ENCODE measurements at places on chromosomes 3 and 15.

- DNase-seq = no peak
- H3K4me1 ChIP-seq = peaks cover 31% of the 10 kb centered on the region
- no peaks in the 10 kb centered on the region for H3K36me3 ChIP-seq
- H3K27me3 ChIP-seq = no peaks in the 10 kb centered on the region
- H3K4me3 ChIP-seq = no peak overlapping the region
Observed at GRCh38 chr15:64522226-64522823, 61.9 kb downstream of the ZNF609 start.

- DNase-seq = peak; percentile 68
- H3K4me3 ChIP-seq = no peak overlapping the region
- peak overlapping the region; percentile 98 for H3K27ac ChIP-seq
- no peaks in the 10 kb centered on the region for H3K36me3 ChIP-seq
- H3K4me1 ChIP-seq = peaks cover 74% of the 10 kb centered on the region
Observed at GRCh38 chr3:10194328-10195071, 29.8 kb downstream of the IRAK2 start.

GRCh38 chr15:52735231-52736089, 54.7 kb downstream of the ONECUT1 start:
- H3K27me3 ChIP-seq = no peaks in the 10 kb centered on the region
- no peak for DNase-seq
- H3K4me1 ChIP-seq = peaks cover 35% of the 10 kb centered on the region
- no peaks in the 10 kb centered on the region for H3K36me3 ChIP-seq
- H3K4me3 ChIP-seq = no peak overlapping the region

DNA sequence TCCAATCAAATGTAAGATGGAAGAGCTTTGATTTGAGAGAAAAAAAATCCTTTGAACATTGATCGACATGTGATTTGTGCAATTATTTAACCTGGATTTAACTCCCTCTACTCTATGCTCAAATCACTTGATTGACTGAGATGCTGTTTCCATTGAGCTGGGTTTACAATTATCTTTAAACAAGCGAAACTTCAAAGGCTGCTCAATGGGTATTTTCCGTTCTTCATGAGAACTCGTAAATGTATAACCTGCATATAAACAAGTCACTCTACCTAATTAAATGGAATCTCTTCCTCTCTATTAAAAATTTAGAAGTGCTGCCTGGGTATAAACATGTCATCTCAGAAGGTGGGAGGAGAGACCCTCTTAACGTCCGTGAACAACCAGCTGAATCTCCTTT, 71.9 kb downstream of the ANXA2 start:
- H3K27me3 ChIP-seq = peaks cover 5% of the 10 kb centered on the region
- H3K4me1 ChIP-seq = no peaks in the 10 kb centered on the region
- H3K36me3 ChIP-seq = no peaks in the 10 kb centered on the region
- H3K27ac ChIP-seq = no peak overlapping the region
- DNase-seq = no peak
- H3K4me3 ChIP-seq = no peak overlapping the region

DNA sequence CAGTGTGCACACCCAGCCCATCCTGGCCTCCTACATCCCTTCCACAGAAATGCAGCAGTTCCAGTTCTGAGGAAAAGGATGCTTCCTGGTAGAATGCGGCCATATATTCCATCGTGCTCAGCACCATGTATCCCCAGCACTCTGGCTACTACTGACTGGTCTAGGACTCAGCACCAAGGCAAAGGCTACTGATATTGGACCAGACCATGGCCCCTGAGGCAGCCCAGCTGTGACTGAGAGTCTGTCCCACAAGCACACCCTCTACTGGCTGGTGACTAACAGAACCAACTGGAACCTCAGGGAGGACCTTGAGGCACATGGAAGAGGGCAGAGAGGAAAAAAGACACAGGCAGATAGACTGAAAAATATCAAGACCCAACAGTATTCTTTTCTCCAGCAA, 30.0 kb downstream of the TARS3 start:
- no peaks in the 10 kb centered on the region for H3K27me3 ChIP-seq
- H3K4me1 ChIP-seq = no peaks in the 10 kb centered on the region
- no peak overlapping the region for H3K4me3 ChIP-seq
- H3K27ac ChIP-seq = no peak overlapping the region

Data from psoas muscle (tissue), 8 donors.